Activated CD4-positive, alpha-beta memory T cell treated with anti-CD3 and anti-CD28 coated beads, Interleukin-2, amount 10 ng/mL, durations not matched to agents 7 days and 5 days (primary cell): ENCODE measurements at places on chromosomes 12 and 14. TPM values are rescaled to one million over a fixed set of nuclear protein-coding genes. Genes with fewer than 3 reads are reported as not detected.

DNA sequence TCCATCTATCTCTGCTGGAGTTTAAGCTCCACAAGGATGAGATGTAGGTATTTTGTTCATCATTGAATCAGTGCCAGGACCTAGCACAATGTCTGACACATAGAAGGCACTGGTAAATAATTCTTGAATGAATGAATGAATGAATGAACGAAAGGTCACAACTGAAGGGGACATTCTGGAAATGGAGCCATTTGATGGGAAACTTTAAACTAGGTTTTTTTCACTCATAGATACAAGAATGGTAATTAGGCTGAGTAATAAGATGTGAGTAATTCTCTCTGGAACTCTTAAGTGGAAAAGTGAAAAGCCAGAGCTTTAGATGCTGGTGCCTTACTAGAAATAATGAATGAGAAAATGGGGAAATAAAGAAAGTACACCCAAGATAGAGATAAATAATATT lies 44.3 kb downstream of the SCN8A start:
- DNase-seq, result no peak

- DNase-seq, result no peak
These were observed 990 bp downstream of the FERMT2 start for GRCh38 chr14:52949711-52950409.

GRCh38 chr14:33866425-33867088 lies 84.3 kb downstream of the EGLN3 start:
- no peak for DNase-seq

DNA sequence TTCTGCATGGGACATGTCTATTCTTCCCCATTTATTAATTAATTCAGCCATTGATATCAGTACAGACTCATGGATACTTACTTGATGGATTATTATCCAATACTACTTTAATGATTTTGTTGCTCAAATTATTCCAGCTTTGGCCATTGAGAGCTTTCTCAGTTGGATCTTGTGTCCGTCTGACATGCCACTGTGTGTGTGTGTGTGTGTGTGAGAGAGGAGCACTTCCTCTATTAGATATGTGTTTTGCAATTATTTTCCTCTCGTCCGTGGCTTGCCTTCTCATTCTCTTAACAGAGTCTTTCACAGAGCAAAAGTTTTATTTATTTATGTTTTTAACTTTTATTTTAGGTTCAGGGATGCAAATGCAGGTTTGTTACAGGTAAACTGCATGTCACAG lies 194.2 kb downstream of the ADGRD1 start:
- no peak for DNase-seq

- no peak for DNase-seq
These were observed 92.5 kb downstream of the ADCK1 start for GRCh38 chr14:77892381-77892871.

DNA sequence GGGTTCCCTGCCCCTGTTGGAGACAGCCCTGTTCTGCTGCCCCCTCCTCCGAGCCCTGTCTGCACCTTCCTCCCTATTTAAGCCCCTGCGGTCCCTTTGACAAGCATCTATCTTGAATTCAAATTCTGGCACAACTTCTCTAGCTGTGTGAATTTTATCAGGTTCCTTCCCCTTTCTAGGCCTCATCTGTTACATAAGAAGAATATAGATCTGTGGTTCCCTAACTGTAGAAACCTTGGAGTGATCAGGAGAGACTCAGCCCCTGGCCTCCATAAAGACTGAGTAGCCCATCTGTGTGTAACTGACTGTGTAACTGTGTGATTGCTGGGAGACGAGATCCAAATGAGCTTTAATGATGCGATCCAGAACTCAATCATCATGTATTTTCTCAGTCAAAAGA lies 13.0 kb upstream of the RACGAP1 start:
- DNase-seq, result no peak

- no peak for DNase-seq
These were observed 59.1 kb downstream of the DIO2 start for GRCh38 chr14:80152166-80152565.

DNA sequence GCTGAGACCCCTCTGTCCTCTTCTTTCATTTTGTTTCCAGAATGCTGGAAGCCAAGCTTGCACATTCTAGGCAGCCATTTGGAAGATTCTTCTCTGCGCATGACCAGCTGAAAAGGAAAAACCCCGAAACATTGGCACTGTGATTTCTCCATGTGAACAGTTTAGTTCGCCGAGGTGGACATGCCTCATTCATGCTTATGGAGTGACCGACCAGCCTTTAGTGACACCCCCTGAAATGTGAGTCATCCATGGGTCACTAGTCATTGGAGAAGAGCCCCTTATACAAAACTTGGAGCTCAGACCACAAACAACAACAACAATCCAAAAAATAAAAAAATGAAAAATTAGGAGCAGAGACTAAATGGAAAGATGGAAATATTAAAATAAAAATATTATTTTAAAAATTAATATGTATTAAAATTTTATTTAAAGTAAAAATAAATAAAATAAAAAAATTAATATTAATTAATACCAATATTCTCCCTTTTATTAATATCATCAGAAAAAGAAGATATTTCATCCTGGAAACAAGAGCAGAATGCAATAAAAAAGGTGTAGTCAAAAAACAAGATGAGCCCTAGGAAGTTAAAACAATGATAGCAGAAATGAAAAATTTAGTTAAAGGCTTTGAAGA lies 9.5 kb upstream of the KRT7 start:
- DNase-seq, result no peak

DNA sequence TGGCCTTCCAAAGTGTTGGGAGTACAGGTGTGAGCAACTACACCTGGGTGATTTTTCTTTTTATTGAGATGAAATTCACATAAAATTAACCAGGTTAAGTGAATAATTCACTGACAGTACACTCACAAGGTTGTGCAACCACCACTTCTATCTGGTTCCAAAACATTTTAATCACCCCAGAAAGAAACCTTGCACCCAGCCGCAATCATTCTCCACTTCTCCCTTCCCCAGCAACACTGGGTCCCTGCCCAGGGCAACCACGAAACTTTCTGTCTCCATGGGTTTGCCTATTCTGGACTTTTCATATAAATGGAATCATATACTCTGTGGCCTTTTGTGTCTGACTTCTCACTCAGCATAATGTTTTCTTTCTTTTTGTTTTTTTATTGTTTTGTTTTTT lies 26.3 kb upstream of the MLXIP start:
- no peak for DNase-seq

GRCh38 chr14:104200106-104200505 lies 61.7 kb downstream of the KIF26A start:
- no peak for DNase-seq

Gene NDRG2
- total RNA-seq, result 8.3 TPM

DNA sequence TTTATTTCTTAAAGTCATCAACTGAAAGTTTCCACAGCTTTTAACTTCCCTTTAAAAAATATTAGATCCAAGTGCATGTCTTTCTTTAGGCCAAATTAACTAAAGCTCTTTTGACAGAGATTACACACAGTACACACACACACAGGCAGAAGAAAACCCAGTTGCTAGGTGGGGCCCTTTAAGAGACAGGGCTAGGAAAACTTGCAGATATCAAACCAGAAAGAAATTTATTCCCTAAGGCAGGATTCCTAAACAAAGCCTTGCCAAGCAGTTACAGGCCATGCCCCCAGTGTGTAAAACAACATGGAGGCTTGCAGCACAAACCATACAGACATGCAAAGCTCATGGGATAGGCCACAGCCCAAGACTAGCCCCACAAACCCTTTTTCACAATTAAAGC lies 123.4 kb downstream of the FSCB start:
- no peak for DNase-seq

DNA sequence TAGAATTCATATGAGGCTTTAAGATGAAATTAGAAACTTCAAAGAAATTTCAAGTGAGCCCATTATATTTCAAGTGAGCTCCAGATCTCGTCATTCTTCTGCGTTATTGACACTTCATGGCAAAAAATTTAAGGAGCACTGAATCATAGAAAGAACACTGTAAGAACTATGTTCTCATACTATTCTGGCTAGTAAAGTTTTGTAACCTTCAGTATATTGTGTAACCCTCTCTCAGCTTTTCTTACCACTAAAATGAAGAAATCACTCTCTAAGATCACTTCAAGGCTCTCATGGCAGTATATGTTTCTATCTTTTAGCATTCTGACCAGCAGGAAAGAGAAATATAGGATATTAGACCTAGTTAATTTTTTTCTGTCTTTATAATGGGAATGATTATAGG lies 6.3 kb downstream of the GPHN start:
- no peak for DNase-seq

DNA sequence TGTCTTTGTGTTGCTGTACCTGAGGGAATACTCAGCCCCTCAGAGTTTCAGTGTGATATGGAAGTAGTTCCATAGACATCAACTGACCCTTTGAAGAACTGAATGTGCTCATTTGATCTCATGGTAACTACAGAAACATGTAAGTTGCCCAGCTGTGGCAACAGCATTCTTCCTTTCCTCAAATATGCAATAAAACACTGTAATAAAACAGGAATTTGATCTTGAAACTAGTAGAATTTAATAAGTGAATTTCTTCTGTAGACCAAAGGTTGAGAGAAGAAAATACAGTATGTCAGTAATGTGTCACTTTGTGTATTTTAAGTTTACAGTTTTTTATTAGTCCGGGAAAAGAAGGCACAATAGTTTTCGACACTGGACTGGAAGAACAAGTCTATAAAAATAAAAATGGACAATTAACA lies 31.9 kb downstream of the KCTD10 start:
- no peak for DNase-seq

GRCh38 chr14:24258119-24258518 lies 4.9 kb downstream of the TGM1 start:
- DNase-seq, result no peak

DNA sequence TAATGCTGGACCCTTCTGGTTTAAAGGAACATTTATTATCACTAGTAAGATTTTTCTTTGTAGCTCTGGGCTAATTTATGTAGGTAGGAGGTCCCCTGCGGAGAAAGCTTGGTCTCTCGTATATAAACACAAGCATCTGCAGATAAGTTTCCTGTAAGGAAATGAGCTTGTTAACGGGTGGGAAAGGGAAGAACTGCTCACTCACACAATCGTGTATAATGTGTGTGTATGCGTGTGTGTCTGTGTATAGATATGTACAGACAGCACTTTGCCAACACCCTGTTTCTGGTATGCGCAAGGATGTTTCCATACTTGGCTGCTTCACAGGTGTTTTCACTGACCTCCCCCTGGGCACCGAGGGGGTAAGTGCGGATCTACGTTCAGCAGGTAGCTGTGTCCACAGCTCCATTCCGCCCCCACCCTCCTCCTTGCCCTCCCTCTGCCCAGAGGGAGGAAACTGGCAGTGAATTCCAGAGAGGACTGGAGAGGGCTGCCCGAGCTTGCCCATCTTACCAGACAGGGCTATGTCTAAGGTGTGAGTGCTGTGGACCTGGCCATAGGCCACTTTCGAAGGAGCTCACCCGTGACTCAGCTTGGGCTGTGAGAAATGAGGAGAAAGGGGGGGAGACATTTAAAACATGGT lies 65.2 kb downstream of the NINJ2 start:
- DNase-seq, result no peak

- no peak for DNase-seq
These were observed 48.8 kb downstream of the NINJ2 start for GRCh38 chr12:614411-614970.

Gene BEST3
- total RNA-seq, result not detected

- DNase-seq, result no peak
These were observed 29.6 kb downstream of the VRK1 start for GRCh38 chr14:96826818-96827217.

DNA sequence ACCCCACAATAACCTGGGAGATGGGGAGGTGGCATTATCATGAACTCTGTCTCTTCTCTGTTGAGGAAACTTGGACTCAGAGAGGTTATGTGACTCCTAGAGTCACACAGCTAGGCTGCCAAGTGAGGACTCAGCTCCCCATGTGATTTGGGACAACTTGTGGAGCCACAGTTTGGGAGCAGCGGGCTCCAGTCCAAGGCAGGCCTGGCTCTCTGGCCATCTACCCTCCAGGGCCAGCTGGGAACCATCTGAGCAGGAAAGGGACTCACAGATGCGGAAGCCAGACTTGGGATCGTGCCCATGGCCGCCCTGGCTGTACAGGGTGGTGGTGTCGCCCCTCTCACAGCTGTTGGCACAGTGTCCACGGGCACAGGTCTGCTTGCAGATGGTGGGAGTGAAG lies 59.1 kb downstream of the ISCA2 start:
- no peak for DNase-seq

GRCh38 chr14:61647704-61648103 lies 47.6 kb upstream of the HIF1A start:
- DNase-seq, result no peak

DNA sequence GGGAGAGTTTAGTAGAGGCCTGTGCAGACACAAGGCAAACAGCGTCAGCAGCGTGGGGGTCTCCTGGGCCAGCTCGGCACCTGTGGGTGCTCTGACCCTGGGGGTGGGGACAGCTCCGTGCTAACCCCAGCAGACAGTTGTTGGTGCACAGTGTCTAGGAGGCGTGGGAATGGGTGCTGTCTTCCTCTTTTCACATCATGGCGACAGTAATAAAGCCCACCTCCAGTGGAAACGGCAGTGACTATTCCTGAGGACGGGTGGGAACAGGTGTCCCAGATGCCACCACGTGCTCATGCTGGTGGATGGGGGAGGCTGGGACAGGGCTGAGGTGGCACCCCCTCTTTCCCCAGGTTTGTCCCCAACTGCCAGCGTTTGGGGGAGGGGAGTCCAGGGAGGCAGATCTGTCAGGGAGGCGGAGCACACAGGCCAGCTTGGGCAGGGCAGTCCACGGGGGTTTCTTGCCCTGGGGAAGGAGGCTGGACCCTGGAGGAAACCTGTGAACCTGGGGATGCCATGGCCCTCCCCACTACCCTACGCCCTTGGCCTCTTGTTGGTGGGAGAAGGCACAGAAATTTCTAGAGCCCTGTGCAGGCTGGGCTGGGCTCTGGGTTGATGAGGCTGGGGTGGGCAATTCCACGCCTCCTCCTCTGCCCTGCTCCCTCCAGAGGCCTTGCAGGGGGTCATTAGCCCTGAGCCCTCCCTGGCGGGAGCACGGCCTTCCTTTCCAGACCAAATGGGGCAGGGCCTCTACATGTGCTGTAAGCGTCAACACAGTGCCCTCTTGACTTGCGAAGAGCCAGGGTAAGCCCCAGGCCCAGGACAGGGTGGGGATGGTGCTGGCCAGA lies 3.8 kb downstream of the ZBTB42 start:
- DNase-seq, result no peak

Gene SPIC
- total RNA-seq, result not detected

DNA sequence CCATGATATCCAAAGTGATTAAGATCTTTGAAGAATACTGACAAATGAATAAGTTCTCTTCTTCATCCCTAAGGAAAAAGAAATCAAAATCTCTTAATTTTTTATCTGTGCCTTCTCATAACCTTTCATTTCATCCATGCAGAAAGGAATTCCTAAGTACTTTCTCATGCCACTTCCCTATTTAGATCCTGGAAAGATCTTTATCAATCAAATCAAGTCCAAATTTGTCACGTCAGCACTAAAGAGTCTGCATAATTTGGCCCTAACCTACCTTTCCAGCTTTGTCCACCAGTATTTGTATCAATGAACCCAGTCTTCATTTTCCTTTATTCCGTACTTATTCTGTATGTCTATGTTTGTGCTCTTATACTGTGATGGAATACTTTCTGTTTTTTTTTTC lies 41.2 kb downstream of the VEZT start:
- DNase-seq, result no peak

GRCh38 chr12:132163041-132163910 lies 19.0 kb downstream of the NOC4L start:
- no peak for DNase-seq

Gene AKAP5
- 0.88 TPM for total RNA-seq

Gene POTEG
- total RNA-seq, result not detected
